ENCODE measurements at places on chromosomes 6 and 20.
A peak's percentile ranks its signal among the peaks of the same experiment; 100 is the strongest.

DNA sequence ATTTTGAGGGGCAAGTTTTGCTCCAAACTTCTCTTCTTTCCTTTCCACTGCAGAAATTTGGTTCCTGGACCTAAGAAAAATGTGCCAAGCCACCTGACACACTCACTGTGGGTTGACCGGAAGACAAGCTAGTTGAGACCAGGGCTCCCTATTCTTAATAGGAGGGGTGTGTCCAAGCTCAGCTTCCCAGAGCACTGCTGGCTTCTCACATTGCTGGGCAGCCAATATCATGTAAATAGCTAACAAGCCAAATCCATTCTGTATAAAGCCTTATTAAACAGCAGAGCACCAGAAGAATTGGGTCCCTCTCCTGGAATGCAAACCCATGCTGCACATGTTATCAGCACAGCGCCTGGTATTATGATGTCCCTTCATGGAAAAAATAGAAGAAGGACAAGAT, 17.0 kb upstream of the SAMD3 start:
- DNase-seq = no peak

- no peak for DNase-seq
These were observed 71.0 kb downstream of the SOX4 start for GRCh38 chr6:21664314-21665109.

DNA sequence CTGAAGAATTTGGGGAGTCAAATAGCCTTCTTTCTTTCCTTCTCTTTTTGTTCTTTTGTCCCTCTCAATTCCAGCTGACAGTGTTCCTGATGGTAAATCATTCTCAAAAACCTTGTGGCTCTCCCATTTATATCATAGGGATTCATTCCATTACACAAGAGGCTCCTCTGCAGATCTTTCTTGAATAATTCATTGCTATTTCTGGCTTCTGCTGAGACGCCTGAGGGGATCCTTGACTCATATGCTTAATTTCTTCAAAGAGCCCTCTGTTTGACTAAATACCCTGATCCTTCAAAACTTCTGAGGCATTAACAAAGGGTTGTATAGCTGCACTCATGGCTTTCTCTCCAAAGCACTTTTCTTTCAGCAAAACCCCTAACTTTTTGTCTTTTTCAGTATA, 289.3 kb downstream of the FARS2 start:
- no peak for DNase-seq

- peak; percentile 80 for DNase-seq
These were observed 289.5 kb downstream of the ESR1 start for GRCh38 chr6:152096863-152097496.

DNA sequence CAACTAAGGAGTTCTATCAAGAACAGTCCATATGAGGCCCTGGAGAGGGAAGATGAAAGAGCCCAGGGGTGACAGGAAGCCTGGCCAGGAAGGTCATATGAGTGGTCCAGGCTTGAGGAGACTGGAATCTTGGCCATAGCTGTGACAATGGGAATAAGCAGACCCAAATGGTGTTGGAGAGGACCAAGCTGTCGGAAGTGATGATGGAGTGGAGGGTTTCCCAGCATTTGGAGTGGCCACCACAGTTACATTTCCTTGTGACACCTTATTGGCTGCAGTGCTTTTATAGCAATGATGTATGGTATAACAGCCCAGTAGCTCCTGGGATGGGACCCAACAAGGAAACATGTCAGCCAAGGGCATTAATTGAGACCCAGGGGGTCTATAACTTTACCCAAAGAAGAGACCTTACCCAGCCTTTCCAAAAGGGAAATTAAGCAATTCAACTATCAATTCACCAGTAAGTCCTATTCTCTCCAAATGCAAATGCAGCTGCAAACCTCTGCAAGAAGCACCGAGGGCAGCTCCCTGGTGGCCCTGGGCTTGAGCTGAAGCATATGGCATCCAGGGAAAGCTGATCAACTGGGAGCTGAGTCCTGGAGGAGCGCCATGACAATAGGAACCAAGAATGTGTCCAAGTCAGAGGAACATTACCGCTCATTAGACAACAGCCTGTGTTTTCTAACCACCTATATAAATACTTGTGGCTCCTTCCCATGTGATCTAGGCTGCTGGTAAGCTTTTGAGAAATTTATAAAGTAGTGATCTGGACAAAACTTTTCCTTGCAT, 219.4 kb downstream of the SOD2 start:
- DNase-seq = no peak

DNA sequence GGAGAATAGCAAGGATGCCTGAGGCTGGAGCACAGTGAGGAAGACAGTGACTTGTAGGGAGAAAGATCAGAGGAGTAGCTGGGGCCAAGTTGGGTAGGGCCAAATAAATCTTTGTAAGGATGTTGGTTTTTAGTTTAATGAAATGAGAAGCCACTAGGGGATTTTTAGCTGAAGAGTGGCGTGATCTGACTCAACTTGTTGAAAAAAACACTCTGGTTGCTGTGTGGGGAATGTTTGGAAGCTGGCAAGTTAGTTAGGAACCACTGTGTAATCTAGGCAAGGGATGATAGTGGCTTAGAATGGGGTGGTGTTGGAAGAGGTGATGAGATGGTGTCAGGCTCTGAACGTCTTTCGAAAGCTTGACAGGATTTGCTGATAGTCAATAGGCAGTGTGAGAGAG, 176.1 kb upstream of the HDDC2 start:
- no peak for DNase-seq

GRCh38 chr6:134735461-134735860, 214.4 kb downstream of the ALDH8A1 start:
- DNase-seq = no peak

GRCh38 chr20:26167499-26167898, 470.8 kb upstream of the ZNF337 start:
- DNase-seq = peak; percentile 42

DNA sequence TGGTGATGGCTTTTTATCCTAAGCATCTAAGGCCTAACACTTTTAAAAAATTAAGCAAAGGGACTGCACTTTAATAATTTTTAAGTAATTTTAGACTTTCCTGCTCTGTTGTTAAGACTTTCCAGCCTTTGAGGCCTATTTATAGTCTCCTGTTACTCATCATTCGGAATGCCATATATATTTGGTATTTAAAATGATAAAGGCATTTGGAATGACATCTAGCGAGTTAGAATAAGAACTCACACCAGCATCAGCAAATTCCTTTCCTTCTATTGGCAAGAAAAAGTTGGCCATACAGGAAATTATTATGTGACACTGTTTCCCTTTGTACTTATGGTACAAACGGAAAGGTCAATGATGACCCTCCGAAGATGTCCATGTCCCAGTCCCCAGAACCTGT, 88.1 kb upstream of the STMND1 start:
- peak; percentile 89 for DNase-seq

DNA sequence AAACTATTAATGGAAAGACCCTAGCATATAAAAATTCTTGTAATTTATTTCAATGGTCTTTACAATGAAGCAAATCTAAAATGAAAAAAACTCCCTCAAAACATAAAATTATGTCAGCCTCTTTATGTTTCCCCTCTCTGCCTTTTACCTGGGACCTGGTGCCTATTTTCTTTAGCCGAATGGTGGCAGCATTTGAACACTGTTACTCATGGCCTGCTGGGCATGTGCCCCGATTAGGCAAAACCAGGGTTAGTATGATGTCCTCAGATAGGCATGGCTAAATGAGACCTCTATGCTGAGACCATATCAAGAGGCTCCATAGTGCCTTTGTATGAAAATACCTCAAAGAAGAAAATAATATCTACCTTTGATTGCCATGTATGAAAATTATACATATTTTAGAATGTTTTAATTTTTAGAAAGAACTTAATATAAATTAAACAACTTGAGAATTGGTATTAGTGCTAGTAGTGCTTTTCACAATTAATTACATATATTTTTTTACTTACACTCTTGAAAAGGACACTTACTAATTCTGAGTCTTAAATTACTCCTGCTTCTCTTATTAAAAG, 22.5 kb upstream of the C6orf58 start:
- peak; percentile 33 for DNase-seq

DNA sequence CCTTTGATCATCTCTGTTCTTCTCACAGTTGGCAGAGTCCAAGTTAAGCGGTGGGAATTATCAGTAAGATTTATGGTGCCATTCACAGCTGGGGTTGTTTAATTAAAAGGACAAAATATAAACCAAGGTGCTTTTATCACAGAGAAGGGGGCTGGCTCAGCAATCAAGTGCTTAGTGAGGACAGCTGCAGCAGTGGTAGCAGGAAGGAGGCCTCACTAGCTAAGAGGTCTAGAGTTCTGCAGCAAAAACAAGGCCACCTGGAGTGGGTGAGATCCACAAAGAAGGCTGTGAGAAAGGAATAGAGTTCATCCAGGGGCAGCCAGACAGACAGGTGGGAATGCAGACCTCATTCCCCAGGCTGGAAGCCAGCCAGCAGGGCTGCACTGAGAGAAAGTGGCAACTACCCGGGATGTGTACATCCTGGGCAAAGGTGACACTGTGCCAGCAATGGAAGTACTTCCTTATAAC, 37.1 kb downstream of the PIGU start:
- DNase-seq = no peak

- no peak for DNase-seq
These were observed 43.4 kb downstream of the SRC start for GRCh38 chr20:37389241-37389747.

GRCh38 chr6:13251242-13251641, 77.1 kb downstream of the TBC1D7 start:
- no peak for DNase-seq
